Naive B cell (primary cell): ENCODE measurements at places on chromosomes 5 and 9.

DNA sequence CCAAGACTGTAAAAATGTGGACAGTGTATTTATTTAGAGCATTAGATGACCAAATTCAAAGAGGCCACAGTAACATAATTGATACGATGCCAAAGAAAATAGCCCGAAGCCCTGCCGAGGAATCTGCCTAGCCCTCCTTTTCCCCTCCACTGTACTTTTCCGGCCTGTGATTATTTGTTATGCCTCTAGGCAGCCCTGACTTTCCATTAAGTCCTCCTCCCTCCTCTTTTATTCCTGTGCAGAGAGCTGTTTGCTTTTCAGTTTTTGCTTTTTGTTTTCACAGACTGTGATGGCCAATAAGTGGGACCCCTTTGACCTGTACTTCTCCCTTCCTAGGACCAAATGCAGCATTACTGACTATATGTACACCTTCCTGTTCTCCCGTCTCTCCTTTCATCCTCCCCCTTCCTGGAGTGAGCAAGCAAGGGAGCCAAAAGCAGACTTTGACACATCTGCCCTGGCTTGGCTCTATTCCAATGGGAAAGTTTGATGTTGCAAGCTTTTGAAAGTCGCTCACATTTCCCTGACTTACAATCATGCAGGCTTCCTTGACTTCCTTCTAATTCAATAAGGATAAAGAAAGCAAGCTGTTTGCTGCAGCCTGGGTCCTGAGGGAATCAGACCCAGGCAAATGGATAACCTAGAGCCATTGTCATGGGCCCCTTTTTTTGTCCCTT lies 76.1 kb downstream of the NREP start:
- DNase-seq = no peak

- no peak for DNase-seq
Observed at GRCh38 chr9:36152741-36153438, 16.3 kb upstream of the CCIN start.

DNA sequence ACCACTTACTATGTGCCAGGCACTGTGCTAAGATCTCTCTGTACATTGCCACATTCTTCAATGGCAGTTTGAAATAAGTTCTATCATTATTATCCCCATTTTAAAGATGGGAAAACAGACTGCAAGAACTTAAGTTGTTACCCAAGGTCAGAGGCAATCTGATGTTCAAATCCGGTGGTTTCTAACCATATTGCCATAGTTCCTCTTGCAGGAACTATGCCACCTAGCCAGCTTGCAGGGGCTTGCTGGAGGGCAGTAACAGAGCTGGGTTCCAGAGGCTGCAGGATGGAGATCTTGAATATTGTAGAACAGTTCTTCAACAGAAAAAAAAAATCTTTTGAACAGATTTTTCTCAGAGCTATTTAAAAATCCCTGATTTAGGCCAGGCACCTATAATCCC lies 71.8 kb upstream of the TNFAIP8 start:
- no peak for DNase-seq

- DNase-seq = no peak
Observed at GRCh38 chr9:36597412-36598178, 24.9 kb downstream of the MELK start.

DNA sequence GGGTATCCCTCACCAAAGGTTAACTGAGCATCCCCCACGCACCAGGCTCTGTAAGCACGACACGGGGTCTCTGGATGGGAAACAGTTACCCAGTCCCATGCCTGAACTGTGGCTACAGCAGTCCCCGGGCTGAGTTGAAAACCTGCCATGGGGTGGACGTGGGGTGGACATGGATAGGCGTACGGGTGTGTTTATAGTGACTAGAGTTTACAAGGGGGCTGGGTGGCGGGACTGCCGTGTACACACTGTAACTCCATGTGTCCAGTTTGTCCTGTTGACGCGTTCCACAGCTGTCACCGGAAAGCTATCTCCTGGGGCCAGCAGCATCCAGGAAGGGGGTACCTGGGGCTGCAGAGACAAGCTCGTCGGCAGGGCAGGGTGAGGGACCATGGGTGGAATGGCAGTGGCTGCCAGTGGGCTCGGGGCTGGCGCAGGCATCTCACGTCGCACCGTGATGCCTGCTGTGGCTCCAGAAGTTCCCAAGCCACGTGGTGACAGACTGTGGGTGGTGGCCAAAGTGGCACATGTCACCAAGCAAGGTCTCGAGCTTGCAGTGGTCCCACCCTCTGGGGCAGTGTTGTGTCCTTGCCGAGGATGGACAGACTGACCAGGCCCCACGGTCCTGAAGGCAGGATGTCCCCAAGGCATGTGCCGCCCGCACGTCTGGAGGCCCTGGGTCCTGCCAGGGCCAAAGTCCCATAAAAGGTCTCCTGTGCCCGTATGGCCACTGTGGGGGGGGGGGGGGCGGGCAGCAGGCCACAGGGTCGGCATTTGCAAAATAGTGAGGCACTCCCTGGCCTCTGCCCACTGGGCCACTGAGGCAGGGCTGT lies 29.3 kb upstream of the RNF130 start:
- DNase-seq = no peak

- no peak for DNase-seq
Observed at GRCh38 chr9:87309236-87309635, 188.4 kb upstream of the DAPK1 start.

DNA sequence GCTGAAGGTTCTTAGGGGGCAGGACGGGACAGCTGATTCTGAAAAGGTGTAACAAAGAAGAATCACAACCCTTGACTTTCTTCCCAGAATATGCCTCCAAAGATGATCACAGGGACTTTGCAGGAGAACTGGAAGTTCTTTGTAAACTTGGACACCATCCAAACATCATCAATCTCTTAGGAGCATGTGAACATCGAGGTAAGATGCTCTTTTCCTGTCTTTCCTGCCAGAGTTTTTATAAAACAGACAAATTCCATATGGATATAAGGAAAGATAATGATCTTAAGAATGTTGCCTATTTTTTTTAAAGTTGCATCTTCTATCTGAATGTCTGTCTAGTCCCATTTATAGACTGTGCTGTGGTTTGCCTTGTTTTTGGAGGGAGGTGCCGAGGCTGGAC lies 87.9 kb downstream of the EQTN start:
- no peak for DNase-seq

DNA sequence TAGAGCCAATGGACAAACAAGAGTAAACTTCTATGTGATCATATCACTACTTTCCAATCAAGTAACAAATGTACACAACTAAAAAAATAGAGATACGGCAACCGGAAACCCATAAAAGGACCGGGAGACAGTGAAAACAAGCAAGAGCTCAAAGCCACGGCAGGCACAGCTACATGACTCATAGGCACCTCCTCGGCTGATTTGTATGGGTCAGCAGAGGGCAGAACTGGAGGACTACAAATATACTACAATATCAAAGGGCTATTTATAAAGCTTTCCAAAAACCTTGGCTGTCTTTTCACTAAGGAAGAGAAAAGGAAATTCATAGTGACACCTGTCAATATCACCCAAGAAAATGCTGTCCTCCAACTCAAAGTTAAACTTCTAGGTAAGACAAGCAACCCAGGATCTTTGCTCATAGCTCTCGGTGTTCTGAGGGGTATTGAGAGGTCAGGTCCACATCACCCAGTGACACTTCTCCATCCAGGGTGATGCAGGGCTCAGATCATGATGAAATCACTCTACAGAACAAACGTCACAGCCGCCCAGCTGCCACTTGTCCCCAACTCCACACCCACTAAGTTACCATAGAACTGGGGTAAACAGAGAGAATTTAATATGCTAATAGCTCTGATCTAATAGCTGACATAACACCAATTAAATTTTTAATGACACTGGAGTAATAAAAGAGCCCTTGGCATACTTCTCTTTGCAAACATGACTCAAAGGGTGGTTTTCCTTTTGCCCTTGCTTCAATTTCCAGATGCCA lies 41.3 kb downstream of the PFDN1 start:
- DNase-seq = no peak

GRCh38 chr9:101601904-101602765 lies 7.4 kb upstream of the PPP3R2 start:
- DNase-seq = peak; percentile 12

DNA sequence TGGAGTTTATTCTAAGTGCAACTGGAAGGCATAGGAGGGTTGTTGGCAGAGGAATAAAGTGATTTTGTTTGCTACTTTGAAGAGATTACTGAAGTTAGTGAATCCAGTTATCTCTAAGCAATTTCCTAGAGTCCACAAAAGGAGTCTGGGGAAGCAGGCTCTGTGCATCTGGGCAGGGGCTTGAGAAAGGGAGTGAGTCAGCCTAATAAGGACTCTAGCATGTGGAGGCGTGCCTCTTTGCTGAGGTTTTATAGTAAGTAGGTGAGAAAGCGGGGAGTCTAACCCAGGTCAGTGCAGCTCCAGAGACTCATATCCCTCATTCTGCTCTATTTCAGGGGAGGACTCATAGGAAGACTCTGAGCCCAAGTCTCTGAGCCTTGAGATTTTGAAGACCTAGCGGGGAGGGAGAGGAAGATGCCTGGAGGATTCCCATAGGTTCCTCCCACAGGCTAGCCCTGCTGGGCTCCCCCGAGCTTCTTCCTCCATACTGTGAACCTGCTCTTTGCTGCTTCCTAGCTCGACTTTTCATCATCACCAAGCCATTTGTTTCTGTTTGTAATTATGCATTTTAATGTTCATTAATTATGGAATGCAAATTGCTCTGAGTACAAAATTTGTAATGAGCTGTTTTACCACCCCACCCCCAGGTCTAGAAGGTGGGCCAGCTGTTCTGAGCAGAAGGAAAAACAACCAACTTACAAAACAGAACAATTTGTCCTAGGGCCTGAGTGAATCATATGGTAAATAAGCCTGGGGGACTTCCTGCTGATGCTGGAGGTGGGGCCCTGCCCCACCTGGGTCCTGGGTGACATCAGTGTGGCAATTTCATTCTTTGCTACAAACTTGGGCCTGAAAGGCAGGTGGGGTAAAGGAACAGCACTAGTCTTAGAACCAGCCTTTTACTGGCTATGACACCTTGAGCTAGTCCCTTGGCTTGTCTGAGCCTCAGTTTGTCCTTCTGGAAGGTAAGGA lies 150.2 kb downstream of the TRIM32 start:
- DNase-seq = no peak

- DNase-seq = no peak
Observed at GRCh38 chr5:152474961-152475360, 69.9 kb upstream of the NMUR2 start.

GRCh38 chr5:21826884-21827283 lies 1026.3 kb downstream of the CDH12 start:
- DNase-seq = no peak

GRCh38 chr5:65440456-65440855 lies 41.3 kb downstream of the ADAMTS6 start:
- DNase-seq = no peak

GRCh38 chr9:131404987-131405386 lies 11.1 kb downstream of the PRRC2B start:
- DNase-seq = no peak

DNA sequence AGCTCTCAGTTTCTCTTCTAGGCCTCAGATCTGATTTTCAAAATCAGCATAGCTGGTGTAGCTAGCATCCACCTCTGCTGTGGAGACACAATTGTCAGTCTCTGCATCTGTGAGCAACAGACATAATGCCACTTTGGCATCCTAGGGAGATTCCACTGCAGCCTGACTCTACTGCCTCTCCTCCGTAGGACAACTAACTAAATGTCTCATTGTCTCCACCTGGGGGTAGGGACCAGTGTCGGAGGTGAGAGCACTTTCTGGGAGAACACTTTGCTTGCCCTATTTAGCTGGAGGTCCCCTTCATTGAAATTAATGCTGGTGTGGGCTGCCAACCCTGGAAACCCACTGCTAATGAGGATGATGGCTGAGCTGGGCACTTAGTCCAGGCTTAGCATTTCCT lies 1.4 kb downstream of the PPP3R2 start:
- no peak for DNase-seq

GRCh38 chr5:133247881-133248624 lies 196.2 kb downstream of the HSPA4 start:
- no peak for DNase-seq

DNA sequence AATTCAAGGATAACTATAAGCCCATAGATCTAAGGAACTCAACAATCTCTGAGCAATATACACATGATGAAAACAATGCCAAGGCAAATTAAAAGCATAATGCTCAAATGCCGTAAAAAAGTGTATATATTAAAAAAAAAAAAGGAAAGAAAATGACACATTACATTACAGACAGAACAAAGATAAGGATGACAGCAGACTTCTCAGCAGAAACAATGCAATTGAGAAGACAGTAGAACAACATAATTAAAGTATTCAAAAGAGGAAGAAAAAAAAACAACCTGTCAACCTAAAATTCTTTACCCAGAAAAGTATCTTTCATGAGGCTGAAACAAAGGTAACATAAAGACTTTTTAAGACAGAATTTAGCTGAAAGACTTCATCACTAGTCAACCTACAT lies 591.7 kb downstream of the ZNF608 start:
- DNase-seq = no peak

DNA sequence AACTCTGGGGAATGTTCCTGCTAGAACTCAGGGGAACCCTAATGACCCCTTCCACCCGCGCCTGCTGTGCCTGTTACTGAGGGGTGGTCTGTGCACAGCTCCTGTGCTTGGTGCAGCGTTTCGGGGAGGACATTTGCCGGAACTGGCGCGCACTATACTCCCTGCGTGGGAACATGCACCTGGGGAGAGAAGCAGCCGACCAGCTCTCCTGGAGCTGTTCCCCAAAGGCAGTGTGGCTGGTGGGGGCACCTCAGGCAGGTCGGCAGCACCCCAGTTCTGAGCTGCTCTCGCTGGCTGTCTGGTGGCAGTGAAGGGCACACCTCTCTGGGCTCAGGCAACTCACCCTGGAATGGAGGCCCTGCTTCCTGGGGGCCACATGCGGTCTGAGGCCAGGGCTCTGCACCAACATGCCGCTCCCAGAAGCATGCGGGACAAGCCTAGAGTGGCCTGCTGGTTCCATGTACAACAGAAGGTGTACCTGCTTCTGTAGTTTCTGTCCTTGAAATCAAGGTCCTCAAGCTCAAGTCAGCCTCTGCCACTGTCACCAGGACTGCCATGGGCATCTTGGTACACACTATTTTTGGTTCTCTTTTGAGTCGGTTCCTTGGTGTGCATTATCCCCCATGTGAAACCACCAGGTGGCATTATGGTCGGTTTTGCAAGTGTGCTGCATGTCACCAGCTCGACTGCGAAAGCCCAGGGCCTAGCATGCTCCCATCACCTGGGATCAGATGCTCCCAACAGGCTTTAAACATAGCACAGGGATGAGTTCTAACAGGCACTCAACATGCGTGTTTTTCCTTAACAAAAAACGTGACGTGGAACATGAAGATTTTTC lies 7.8 kb upstream of the MRNIP start:
- no peak for DNase-seq
